Trophoblast cell (in vitro differentiated cells and primary cell): ENCODE measurements at places on chromosomes 1 and 21.

DNA sequence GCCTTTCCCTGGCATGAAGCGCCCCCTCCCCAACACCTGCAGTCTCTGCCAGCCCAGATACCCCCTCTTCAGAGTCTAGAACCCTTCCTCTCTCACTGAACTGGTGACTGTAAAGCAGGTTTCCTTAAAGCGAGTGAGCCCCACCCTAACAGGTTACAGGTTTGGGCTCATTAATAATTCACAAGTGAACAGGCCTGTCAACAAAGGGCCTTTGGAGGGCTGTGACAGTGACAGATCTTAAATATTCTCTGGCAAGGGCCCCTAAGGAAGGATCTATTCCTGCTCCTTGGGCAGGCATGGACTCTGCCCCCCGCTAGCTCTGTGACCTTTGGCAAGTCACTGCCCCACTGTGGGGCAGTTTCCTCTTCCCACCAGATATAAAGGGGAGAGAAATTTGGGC is 5.6 kb upstream of the TTC39A start:
- DNase-seq: no peak

DNA sequence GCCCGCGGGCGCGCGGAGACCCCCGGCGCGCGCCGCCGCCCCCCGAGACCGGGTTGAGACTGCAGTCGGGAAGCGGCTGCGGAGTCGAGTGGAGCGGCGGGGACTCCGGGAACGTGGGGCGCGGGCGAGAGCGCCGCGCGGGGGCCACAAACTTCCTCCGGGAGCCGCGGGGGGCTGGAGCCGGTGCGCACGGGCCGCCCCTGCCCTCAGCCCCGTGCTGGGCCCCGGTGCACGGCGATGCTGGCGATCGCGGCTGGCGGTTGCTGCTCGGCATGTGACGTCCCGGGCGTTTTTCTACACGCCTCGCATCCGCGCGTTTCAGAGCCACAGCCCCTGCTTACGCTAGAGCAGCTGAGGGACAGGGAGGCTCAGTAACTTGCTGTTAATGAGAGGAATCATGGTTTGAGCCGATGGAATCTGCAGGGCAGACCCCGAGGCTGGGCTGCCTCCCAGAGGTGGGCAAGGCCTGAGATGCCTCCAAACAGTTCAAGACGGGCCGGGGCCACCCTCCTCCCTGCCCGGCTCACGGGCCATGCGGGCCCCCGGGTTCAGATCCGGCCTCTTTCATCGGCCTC is 520 bp downstream of the TMEM201 start:
- peak; percentile 58 for DNase-seq

- peak; percentile 78 for DNase-seq
Measured at GRCh38 chr1:224252479-224252878, 69.4 kb downstream of the DEGS1 start.

DNA sequence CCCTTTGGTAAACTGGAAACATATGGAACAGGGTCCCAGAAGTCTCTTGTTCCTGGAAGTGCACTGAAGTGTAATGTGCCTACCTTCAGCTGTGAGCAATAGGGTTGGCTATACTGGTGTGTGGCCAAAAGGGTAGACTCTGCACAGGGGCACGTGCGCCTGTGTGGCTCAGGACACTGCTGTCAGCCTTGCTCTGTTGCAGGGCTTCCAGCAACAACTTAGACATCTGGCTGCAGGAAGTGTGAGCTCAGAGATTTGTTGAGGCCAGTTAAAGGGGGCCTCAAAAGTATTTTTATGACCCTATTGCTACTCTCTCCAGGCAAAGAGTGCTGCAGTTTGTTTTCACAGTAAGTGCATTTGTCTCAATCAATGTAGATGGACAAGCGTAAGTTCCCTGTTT is 7.5 kb downstream of the CTPS1 start:
- no peak for DNase-seq

GRCh38 chr1:160070243-160071163 is 543 bp upstream of the KCNJ10 start:
- peak; percentile 62 for DNase-seq

DNA sequence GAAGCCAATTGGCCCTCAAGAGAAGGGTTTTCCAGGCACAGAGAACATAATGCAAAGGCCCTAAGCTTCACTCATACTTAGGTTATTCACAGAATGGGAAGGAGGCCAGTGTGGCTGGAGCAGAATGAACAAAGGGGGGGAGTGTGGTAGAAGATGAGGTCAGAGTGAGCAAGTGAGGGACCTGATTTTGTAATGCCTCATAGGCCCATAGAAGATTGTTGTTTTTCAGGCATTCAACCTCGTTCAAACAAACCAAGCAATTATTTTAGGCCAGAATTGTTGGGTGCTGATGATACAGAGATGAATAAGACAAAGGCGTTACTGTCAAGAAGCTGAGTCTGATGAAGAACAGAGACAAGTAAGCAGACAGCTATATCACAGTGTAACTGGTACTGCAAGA is 54.5 kb upstream of the RAP1A start:
- no peak for DNase-seq

DNA sequence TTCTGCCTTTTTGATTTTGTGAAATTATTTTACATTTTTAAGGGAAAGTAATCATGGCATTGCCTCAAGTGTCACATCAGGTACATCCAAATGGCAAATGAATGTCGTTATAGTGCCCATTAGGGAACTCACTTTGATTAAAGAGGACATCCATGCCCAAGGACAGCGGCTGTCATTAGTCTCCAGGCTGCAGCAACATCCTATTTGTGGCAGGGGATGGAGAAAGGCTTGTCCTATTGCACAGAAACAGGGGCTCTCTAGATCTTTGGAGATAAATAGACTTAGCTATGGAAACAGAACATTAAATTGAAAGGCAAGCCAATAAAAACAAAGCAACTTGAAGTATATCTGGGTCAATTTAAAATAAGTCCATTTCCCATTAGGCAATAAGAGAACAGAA is 439.3 kb downstream of the NEGR1 start:
- no peak for DNase-seq

GRCh38 chr21:19181604-19182140 is 778.1 kb upstream of the TMPRSS15 start:
- DNase-seq: no peak

- no peak for DNase-seq
Measured at GRCh38 chr1:159652506-159652905, 61.9 kb downstream of the CRP start.

DNA sequence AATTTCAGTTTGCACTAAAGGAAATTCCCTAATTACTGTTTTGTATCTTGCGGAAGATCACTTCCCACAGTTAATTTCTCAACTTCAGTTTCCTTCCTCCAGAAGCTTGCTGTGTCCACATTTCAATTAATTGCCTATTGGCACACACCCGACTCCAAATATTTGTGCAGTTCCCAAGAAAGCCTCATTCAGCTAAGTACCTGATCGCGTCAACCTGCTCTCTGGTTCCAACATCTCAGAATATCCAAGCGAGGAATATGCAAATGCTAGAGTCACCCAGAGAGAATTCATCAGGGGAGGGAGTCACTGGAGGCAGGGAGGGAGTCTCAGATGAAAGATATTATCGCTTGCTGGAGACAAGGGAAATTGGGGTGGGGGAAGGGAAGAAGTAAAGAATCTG is 351.3 kb downstream of the RRAGC start:
- no peak for DNase-seq

DNA sequence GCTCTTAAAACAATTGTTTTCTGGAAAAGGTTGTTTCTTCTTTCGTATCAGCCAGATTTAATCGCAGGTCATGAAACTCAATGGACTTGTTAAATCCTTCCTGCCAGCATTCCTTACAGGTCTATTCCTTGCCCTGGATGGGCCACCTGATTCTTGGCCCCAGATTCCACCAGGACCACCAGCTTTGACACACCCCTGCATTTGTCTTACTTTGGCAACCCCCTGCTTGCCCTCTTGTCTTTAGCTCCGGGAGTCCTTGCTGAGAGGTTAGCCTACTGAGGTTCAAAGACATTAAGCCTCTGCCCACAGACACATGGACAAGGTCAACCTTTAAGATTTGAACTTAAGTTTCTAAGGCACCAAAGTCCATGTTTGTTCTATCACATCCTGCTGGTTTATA is 27.1 kb upstream of the DAB1 start:
- no peak for DNase-seq

DNA sequence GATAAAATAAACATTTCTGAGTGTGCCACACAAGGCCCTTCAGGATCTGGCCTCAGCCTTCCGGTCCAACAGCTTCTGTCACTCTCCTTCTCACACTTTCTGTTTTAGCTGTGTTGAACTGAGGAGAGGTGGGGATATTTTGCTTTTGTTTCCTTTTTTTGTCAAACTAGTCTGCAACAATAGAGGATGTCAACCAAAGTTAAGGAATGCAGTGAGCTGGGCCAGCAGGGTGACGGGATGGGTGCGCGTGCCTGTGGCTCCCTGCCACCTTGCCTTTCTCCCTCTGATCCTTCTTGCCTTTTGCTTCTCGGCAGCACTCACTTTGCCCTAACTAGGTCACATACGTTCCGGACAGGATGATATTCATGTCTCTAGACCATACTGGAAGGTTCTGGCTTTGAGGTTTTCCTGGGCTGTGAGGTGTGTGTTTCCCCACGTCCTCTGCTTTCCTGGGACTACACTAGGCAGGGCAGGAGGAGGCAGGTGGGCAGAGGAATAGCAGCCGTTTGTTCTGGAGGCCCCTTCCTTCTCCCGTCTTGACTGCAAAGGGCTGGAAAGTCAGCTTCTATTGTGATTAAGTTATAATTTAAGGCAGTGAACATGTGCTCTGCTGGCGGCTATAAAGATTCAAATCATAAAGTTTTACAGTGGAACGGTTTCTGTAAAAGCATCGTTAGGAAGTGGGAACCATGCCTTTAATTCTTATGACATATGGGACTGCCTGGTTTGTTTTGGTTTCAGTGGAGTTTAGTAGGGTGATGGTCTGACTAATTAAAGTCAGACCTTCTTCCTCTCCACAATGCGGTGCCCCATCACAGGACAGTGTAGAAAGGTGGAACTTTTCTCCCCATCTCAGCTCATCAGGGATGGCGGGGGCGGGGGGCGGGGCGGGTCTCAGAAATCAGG is 67.8 kb downstream of the RNF220 start:
- DNase-seq: no peak

DNA sequence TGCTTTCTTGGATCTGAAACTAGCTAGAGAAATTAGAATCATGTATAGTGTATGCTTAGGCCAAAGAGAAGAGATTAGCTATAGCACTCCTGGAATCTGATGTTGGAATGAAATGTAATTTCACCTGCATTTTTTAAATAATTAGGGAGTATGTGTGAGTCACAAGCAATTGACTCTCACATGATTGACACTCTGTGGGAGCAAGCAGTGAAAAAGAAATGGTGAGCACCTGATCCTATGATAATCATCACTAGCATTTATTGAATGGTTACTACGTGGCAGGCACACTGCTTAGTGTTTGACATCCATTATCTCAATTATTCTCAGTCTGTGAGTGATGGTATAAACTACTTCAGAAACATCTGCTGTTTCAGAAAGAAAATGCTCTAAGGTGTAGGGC is 176.6 kb downstream of the NRIP1 start:
- DNase-seq: no peak

GRCh38 chr1:119686661-119687060 is 25.1 kb upstream of the PHGDH start:
- DNase-seq: no peak

GRCh38 chr1:47679826-47680225 is 242.0 kb downstream of the FOXD2 start:
- DNase-seq: no peak

GRCh38 chr1:42335809-42336518 is 929 bp upstream of the FOXJ3 start:
- peak; percentile 99 for DNase-seq

DNA sequence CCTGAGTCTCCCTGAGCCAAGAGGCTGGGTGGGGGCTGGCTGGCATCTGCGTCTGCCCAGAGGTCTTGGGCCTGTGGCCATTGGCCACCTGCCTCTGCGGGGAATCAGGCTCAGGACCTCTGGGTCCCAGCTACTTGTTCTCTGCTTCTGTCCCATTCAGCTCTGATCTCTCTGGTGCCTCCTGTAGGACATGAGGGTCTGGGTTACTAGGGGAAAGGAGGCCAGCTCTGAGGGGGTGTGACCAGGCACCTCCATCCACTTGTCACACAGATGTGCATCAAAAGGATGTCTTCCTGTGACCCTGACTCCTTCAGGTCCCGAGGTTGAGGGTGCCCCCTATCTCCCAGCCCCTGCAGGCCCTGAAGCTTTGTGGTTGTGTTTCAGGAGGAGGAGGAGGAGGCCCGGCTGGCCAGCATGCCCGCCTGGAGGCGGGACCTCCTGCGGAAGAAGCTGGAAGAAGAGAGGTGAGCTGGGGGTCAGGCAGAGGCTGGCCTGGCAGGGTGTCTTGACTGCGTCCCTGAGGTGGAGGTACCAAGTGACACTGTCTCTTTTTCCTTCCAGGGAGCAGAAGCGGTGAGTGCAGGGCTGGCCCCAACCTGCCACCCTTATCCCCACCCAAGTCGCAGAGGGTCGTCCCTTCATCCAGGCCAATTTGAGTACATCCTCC is 9.0 kb downstream of the TNFRSF25 start:
- no peak for DNase-seq

- DNase-seq: no peak
Measured at GRCh38 chr1:175552306-175552705, 191.1 kb downstream of the TNR start.

DNA sequence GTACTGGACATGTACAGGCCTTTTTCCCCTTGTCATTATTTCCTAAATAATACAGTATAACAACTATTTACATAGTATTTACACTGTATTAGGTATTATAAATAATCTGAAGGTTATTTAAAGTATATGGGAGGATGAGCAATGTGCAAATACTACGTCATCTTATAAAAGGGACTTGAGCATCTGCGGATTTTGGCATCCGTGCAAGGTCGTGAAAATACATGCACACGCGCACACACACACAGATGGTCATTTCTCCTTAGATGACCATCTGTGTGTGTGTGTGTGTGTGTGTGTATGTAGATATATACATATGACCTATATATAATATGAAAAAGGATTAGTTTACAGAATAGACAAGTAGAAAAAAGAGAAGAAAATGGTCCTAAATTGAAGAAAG is 15.4 kb downstream of the ALG14 start:
- no peak for DNase-seq

DNA sequence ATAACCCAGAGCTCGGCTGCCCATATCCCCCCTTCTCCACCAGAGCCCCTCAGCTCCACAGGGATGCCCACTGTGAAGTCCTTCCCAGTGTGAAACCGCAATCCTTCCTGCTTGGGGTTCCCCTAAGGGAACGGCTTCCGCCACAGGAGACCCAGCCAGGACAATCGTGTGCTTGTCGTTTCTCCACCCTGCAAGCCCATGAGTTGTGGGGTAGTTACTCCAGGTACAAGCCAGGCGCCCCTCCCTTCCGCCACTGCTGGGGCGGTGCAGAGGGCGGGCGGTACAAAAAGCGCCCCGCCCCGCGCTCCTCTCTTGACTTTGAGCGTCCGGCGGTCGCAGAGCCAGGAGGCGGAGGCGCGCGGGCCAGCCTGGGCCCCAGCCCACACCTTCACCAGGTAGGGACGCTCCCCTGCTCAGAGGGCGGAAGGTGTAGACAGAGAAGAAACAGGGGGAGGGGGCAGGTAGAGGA is at the start of gene TINAGL1:
TSS of gene TINAGL1 (plus strand) at position 315 of the 469 bp plus-strand sequence. CDS start 634 bp downstream, outside the sequence.
- DNase-seq: peak; percentile 71

GRCh38 chr1:84939151-84939550 is 46.1 kb upstream of the LPAR3 start:
- no peak for DNase-seq

GRCh38 chr1:5776035-5776550 is 216.1 kb downstream of the NPHP4 start:
- DNase-seq: no peak

- no peak for DNase-seq
Measured at GRCh38 chr1:56414728-56415224, 164.6 kb downstream of the PLPP3 start.
